Karpas-422 (cell line): ENCODE measurements at places on chromosomes 11 and 22.

DNA sequence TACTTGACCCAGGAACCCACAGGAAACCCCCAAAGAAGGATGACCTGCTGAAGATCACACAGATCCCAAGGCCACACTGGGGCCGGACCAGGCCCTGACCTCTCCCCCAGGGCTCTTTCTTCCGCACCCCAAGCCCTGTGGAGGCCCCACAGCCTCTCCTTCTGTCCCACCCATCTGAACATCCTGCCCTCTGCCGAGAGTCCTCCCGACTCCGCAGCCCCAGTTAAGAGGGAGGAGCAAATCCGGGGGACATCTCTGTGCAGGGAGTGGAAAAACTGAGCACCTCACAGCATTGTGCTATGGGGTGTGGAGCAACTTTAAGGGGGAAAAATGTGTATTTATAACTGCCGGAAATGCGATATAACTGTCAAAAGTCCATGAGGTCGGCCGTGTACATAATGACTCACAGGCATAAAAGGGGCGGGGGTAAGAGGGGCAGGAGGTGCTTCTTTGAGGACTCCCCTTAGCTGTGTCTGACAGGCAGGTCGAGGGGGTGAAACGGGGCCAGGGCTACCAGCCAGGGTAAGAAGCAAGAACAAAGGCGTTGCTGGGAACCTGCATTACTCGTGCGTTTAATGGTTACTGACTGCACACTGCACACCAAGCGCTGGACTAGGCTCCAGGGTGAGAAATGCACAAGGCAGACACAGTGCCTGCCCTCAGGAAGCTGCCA lies 57.2 kb downstream of the WNT11 start:
- H3K36me3 ChIP-seq, result no peaks in the 10 kb centered on the region
- H3K27ac ChIP-seq, result no peak overlapping the region
- H3K27me3 ChIP-seq, result no peaks in the 10 kb centered on the region
- DNase-seq, result no peak
- no peak overlapping the region for H3K4me3 ChIP-seq
- H3K4me1 ChIP-seq, result peaks cover 22% of the 10 kb centered on the region

DNA sequence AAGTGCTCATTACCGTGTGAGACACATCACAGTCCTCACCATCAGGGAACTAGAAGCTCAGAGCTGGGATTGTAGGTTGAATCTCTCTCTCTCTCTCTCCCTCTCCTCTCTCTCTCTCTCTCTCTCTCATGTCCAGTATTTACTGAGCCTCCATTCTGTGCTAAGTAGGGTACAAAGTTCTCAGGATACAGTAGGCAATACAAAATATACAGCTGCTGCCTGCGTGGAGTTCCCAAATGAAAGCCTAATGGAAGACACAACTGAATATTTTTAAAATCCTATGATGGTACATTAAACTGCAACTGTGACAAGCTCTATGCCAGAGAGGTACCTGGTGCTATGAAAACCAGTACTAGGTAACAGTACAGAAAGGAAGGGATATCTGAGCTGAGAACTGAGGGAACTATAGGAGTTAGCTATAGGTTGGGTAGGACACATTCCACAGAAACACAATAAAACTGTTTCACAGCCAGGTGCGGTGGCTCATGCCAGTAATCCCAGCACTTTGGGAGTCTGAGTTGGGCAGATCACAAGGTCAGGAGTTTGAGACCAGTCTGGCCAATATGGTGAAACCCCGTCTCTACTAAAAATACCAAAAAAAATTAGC lies 9.6 kb upstream of the PRG2 start:
- no peaks in the 10 kb centered on the region for H3K27me3 ChIP-seq
- H3K27ac ChIP-seq, result no peak overlapping the region
- no peak overlapping the region for H3K4me3 ChIP-seq

GRCh38 chr22:41620589-41621098 lies at the start of gene DESI1:
Gene DESI1 (minus strand): TSS chr22:41621043. CDS start chr22:41620839, 204 bp downstream.
- H3K27ac ChIP-seq, result peak within 1 kb of the TSS; percentile 81
- peak within 1 kb of the TSS; percentile 91 for H3K4me3 ChIP-seq
- H3K27me3 ChIP-seq, result no peaks in the 10 kb centered on the region
- peak; percentile 65 for DNase-seq
- peaks cover 38% of the 10 kb centered on the region for H3K4me1 ChIP-seq

GRCh38 chr22:33049119-33049729 lies 9.0 kb downstream of the SYN3 start:
- no peak overlapping the region for H3K27ac ChIP-seq
- no peak overlapping the region for H3K4me3 ChIP-seq
- no peaks in the 10 kb centered on the region for H3K27me3 ChIP-seq

DNA sequence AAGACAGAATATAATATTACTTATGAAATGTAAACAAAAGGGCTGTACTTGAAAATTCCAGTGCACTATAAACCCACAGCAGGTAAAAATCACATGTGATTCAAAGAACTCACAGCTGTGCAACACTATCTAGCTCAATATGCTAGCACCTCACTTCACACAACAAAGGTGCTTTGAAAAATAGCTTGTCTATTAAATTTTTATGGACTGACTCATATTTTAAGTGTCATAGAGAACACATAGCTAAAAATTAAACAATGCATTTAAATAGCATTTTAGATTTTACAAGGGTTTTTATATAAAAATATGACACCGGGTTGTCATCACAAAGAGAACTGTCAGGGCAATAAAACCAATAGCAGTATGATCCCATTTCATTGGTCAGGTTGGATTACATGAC lies 1390.5 kb upstream of the TENM4 start:
- no peak for DNase-seq
- H3K36me3 ChIP-seq, result no peaks in the 10 kb centered on the region
- no peaks in the 10 kb centered on the region for H3K27me3 ChIP-seq

DNA sequence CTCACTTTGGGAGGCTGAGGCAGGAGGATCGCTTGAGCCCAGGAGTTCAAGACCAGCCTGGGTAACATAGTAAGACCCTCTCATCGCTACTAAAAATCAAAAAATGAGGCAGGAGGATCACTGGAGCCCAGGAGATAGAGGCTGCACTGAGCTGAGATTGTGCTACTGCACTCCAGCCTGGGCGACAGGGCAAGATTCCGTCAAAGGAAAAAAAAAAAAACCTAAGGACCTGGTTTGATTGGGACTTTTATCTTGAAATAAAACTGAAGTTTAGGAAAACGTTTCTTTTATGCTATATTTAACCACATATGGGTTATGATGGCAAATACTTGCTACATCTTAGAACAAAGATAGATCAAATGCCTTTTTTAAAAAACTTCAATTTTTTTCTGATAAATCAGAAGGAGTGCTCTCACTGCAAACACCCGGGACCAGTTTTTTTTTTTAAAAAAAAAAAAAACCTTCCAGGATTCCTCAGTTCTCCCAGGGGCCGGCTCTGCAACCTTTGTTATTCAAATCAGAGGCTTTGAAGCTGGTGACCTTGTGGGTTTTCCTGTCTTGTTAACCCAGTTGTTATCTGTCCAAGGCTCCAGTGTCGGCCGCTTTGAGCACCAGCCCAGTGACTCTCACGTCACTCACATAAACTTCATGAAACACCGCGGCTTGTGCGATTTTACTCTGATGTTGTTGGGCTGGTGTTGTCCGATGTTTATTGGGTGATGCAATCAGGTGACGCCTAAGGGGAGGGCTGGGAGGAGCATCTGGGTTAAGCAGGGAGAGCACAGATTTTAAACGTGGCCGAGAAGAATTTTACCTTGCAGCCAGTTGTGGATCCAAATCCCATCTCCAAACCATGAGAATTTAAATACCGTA lies 24.7 kb upstream of the SLC22A12 start:
- no peak overlapping the region for H3K4me3 ChIP-seq
- H3K27me3 ChIP-seq, result no peaks in the 10 kb centered on the region
- no peak overlapping the region for H3K27ac ChIP-seq
- no peaks in the 10 kb centered on the region for H3K36me3 ChIP-seq

- no peaks in the 10 kb centered on the region for H3K36me3 ChIP-seq
- H3K27me3 ChIP-seq, result no peaks in the 10 kb centered on the region
- H3K4me1 ChIP-seq, result peaks cover 27% of the 10 kb centered on the region
- no peak overlapping the region for H3K27ac ChIP-seq
- no peak overlapping the region for H3K4me3 ChIP-seq
These were observed 299.7 kb downstream of the TBC1D22A start for GRCh38 chr22:47062126-47062525.

GRCh38 chr11:440065-441042 lies 1.5 kb downstream of the ANO9 start:
- H3K4me1 ChIP-seq, result no peaks in the 10 kb centered on the region
- H3K27me3 ChIP-seq, result no peaks in the 10 kb centered on the region
- no peaks in the 10 kb centered on the region for H3K36me3 ChIP-seq
- no peak overlapping the region for H3K4me3 ChIP-seq
- DNase-seq, result peak; percentile 51
- H3K27ac ChIP-seq, result no peak overlapping the region

DNA sequence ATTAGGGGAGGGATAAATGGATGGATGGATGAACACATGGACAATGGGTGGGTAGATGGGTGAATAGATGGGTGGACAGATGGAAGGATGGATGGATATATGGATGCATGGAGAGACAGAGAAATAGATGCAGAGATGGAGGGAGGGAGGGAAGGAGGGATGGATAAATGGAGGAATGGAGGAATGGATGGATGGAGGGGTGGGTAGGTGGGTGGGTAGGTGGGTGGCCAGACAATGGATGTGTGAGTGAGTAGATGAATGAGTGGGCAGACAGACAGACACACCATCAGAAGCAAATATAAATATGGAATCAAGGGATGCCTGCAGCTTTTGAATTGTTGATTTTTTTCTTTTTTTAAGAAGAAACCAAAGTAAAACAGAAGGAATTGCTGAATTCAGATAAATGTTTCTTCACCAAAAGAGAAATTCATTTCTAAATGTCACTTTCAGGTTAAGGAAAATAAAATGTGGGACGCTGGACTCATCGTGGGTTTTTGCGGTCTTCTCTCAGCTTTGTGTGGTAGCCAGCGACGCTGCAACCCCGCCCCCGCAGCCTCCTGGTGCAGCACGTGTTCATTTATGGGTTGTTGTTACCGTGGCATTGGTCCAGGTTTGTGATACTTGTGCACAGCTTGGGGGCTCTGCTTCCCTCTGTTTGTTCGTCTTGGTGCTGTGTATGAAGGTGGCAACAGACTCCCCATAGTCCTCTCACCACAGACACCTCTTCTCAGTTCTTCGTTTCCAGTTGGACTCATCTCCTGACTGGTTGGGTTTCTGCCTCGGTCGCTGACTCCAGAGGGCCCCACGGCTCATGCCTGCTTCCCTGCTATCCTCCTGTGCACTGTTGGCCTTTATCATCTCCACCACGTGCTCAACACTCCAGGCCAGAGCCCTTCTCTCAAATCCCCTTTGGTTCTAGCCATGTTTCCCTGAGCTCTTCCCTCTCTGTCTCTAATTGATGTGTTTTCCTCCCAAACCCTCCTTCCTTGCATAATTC lies 76.4 kb downstream of the CDKN1C start:
- no peak for DNase-seq
- no peak overlapping the region for H3K4me3 ChIP-seq
- no peaks in the 10 kb centered on the region for H3K27me3 ChIP-seq
- no peak overlapping the region for H3K27ac ChIP-seq

- H3K36me3 ChIP-seq, result no peaks in the 10 kb centered on the region
- H3K27ac ChIP-seq, result no peak overlapping the region
- no peak for DNase-seq
- H3K4me3 ChIP-seq, result no peak overlapping the region
These were observed 8.4 kb upstream of the ARHGAP20 start for GRCh38 chr11:110720431-110721275.

DNA sequence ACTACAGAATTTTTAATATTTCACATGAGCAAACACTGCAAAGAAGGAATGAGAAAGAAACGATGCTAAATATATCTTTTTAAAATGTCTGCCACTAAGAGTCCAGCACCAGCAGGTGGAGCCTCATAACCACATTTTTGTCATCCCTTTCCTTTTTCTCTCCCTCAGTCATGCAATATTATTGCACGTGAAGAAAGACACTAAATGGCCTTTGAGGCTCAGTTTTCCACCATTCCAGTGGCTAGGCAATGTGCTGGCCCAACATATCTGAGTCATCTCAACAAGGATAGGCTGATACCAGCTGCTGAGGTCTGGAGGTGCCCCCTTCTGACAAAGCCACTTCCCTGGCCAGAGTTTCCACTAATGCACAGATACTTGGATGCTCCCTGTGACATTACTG lies 1.8 kb downstream of the ALKBH8 start:
- H3K27ac ChIP-seq, result peak overlapping the region; percentile 81
- H3K27me3 ChIP-seq, result no peaks in the 10 kb centered on the region
- peak overlapping the region; percentile 69 for H3K4me3 ChIP-seq
- peaks cover 66% of the 10 kb centered on the region for H3K4me1 ChIP-seq

GRCh38 chr11:8098879-8099278 lies 17.9 kb downstream of the TUB start:
- H3K27me3 ChIP-seq, result no peaks in the 10 kb centered on the region
- no peak overlapping the region for H3K27ac ChIP-seq
- H3K36me3 ChIP-seq, result no peaks in the 10 kb centered on the region
- DNase-seq, result no peak
- H3K4me1 ChIP-seq, result no peaks in the 10 kb centered on the region

GRCh38 chr11:13686776-13687175 lies 18.3 kb downstream of the FAR1 start:
- no peaks in the 10 kb centered on the region for H3K4me1 ChIP-seq
- no peak overlapping the region for H3K4me3 ChIP-seq
- peaks cover 13% of the 10 kb centered on the region for H3K36me3 ChIP-seq
- no peaks in the 10 kb centered on the region for H3K27me3 ChIP-seq
- DNase-seq, result no peak

DNA sequence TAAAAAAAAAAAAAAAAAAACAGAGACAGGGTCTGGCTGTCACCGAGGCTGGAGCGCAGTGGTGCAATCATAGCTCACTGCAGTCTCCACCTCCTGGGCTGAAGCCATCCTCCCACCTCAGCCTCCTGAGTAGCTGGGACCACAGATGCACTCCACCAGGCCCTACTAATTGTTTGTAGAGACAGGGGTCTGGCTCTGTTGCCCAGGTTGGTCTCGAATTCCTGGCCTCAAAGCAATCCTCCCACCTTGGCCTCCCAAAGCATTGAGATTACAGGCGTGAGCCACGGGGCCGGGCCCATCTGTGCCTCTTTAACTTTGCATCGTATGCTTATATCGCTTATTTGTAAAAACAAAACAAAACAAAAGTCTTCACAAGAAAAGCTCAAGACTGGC lies 3.1 kb downstream of the CPT1A start:
- peaks cover 45% of the 10 kb centered on the region for H3K4me1 ChIP-seq
- H3K27me3 ChIP-seq, result no peaks in the 10 kb centered on the region
- DNase-seq, result no peak
- H3K4me3 ChIP-seq, result peak overlapping the region; percentile 70
- peak overlapping the region; percentile 85 for H3K27ac ChIP-seq

GRCh38 chr22:30212996-30213441 lies 33.5 kb downstream of the LIF start:
- no peaks in the 10 kb centered on the region for H3K36me3 ChIP-seq
- no peak overlapping the region for H3K4me3 ChIP-seq
- no peaks in the 10 kb centered on the region for H3K27me3 ChIP-seq
- H3K27ac ChIP-seq, result no peak overlapping the region

DNA sequence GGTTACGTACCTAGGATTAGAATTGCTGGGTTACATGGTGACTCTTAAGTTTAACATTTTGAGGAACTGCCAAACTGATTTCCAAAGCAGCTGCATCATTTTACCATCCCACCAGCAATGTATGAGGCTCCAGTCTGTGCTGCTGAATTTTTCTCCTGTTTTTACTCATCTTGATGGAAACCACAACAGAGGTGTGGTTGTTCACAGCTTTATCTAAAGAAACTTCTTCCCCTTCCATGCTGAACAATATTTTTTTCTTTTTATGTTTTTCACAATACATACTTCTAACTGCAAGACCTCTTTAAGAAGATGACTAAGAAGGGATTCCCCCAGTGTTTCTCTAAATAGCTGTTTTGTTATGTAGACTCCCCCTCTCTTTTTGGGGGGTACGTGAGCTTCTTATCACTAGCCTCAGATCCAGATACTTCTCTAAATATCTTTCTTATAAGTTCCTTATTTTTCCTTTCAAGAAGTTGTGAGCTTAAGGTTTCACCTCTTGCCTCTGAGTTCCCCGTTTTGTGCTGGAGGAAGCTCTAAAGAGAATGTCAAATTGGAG lies 24.0 kb downstream of the TCP11L1 start:
- peaks cover 66% of the 10 kb centered on the region for H3K4me1 ChIP-seq
- no peaks in the 10 kb centered on the region for H3K27me3 ChIP-seq
- DNase-seq, result no peak
